ENCODE measurements at places on chromosomes 11 and 22.

DNA sequence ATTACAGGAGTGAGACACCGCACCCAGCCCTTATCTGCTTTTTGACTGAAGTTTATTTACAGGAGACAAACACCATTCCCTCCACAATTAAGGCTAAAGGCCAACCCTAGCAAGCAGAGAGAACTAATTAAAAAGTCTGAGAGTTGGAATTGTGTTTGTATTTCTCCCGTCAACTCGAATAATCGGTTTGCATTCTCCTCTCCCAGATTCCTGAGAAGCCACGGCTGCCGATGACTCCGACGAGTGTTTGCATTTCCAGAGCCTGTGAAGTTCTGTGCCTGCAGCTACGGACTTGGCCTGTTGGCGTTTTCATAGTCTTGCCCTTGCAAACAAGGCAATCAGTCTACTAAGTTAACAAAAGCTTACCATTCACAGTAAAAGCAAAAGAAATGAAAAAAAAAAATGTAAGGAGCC is 73.2 kb upstream of the NUP50 start:
- no peak for DNase-seq

DNA sequence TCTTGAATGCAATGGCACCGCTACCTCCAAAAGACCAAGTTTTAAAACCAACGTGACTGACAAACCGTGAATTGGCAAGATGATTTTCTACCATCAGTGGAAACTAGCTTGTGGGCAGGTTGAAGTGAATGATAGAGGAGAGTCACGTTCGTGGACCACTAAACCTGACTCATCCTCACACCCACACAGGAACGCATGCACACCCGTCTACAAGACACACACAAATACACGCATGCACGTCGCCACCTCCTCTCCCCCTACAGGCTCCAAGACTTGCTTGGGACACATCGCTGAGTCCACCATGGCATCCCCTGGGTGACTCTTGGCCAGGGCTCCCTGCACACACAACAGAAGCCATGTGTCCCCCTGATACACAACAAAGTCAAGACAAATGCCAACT is 14.4 kb downstream of the TMPRSS6 start:
- no peak for DNase-seq

- DNase-seq, result no peak
These were observed 11.8 kb upstream of the MAPK11 start for GRCh38 chr22:50281957-50282356.

- DNase-seq, result no peak
These were observed 52.4 kb downstream of the MIAT start for GRCh38 chr22:26709617-26710390.

DNA sequence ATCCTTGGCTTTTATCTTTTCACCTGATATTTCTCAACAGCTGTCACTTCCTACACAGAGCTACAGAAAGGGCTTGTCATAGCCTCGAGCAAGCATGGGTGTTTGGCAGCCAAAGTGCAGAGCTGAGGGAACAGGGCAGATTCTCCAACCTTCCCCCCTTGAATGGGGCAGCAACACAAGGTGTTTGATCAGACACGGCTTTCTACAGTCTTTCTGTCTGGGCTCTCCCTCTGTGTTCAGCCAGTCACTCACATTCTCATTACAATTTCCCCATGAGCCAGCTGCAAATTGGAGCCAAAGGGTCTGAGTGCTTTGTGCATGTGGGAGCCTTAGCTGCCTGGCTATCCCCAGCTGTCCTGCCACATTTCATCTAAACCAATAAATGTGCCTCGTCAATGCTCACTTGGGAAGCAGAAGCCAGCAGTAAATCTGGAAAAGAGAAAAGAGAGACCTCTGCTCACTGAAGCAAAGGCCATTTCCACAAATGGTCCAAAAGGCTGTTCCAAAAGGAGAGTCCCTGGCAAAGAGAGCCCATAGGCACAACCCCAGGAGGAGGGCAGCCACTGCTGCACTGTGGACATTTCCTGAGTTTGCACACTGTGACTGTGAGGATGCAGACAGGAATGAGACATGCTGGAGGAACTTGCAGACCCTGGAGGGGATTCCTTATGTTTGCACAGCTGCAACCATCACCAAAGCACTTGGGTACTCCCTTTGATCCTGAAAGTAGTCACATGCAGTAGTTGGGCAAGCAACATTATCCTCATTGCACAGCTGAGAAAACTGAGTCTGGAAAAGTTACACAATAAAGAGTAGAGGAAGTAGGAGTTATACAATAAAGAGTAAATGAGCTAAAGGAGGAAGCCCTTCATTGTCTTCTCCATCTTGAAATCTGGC is 186.8 kb downstream of the FAM181B start:
- no peak for DNase-seq

GRCh38 chr11:115363426-115363825 is 140.8 kb downstream of the CADM1 start:
- no peak for DNase-seq

- DNase-seq, result no peak
These were observed 7.5 kb downstream of the GNAZ start for GRCh38 chr22:23077627-23078461.

DNA sequence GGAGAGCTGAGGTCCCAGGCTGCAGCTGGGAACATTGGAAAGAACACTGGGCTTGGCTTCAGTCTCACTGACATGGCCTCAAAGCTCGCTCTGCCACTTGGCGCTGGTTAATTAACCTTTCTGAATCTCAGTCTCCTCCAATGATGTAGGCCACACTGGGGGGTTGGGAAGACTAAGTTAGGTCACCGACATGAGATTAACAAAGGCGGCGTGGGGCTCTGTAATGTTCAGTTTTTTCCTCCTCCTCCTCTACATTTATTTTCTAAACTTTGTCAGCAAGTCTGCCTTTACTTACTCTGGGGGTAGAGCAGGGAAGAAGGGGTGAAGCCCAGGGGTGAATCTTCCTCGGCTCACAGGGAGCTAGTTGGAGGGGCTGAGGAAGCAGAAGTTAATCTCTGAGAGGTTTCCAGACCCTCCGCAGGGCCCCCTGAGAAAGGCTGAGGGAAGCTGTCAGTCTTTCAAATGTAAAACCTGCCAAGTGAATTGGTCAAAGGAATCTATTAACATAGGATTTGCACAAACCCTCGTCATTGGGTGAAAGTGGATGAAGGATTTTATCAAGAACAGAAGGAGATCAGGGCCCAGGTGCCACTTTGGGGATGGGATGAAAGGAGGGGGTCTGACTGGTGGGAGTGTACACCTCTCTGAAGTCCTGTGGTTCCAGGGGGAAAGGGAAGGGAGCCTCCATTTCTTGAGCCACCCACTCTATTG is 32.1 kb upstream of the TENM4 start:
- DNase-seq, result no peak

- no peak for DNase-seq
These were observed 23.2 kb downstream of the P2RY2 start for GRCh38 chr11:73241300-73241699.

GRCh38 chr22:32348031-32348611 is 9.5 kb upstream of the RFPL3 start:
- DNase-seq, result no peak

DNA sequence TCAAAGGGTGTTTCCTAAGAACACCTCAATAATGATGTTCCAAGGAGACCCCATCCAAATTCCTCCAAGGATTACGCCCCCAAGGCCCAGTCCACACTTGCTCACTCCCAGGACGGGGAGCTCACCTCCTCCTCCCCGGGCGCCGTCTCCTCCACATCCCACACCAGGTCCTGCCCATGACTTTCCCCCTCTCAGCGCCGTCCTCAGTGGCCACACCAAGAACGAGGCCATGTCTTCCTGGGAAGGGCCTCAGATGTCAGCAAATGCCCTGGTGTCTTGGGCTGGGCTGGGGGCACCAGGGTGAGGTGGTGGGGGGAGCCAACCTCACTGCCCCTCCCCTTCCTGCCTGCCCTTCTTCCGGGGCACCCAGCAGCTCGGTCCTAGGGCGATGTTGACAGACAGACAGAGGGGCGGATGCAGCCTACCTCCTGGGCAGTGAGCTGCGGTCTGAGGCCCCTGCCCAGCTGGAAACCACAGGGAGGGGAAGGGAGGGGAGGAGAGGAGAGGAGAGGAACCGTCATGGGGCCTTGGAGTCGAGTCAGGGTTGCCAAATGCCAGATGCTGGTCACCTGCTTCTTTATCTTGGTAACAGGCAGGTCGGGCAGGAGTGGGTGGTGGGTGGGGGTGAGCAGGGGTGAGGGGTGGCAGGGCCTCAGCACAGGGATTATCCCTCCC is at the start of the genes C11orf21 and TSPAN32:
TSS of gene C11orf21 (minus strand) at position 288 of the 675 bp plus-strand sequence. CDS start at position 178, 110 bp downstream.
TSS of gene TSPAN32 (plus strand) at position 383 of the 675 bp plus-strand sequence. CDS start at position 520, 137 bp downstream.
- no peak for DNase-seq

DNA sequence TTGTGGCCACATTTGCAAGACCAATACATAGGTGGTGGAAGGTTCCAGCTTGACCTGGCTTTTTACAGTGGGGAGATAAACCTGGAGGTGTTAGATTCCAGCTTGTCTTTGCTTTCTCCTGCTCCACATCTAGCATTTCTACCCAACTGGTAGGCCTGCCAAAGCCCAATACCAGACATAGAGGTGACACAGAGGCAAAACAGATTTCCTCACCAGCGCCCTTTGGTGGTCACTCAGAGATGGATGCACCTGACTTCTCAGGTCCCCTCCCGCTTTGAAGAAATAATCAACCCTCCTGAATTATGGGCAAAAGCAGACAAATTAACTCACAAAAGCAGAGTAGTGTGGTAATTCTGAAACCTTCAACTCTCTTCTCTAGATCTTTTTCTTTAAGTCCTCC is 1356.2 kb downstream of the FAM181B start:
- DNase-seq, result no peak

DNA sequence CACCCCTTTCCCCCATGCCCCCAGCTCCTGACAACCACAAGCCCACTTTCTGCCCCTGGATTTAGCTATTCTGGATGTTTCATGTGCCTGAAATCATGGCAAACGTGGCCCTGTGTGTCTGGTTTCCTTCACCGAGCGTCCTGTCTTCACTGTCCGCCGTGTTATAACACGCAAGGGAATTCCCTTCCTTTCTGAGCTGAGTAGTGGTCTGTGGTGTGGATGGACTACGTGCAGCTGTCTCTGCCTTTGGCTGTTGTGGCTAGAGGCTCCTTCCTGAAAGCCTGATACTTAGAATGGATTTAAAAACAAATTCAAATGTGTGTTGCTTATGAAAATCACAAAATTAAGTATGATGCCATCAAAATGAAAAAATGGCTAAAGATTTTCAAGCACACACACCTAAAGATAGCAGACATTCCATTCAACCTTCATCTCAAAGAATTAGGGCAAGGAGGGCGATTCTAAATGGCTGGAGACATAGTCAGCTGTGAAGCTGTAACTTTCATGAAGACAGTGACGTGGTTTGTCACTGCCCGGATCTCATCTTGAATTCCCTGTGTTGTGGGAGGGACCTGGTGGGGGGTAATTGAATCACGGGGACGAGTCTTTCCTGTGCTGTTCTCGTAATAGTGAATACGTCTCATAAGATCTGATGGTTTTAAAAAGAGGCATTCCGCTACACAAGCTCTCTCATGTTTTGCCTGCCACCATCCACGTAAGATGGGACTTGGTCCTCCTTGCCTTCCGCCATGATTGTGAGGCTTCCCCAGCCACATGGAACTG is 30.5 kb downstream of the KCNQ1 start:
- DNase-seq, result no peak

GRCh38 chr11:86292912-86293616 is 9.0 kb upstream of the HIKESHI start:
- no peak for DNase-seq

DNA sequence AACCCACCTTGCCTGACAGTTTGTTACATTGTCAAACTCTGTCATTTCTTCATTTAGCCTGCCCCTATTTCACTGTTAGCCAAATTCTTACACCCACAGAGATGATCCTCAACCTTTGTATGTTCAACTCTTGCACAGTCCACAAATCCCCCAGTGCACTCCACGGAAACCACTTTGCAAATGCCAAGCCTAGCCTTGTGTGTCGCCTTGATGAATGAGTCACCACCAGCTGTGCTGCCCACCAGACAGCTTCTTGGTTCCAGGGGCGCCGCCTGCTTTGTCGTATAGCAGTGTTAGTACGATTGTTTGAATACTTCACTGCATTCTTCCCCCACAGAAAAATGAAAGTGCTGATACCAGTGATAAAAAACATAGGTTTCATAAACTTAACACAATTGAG is 686.3 kb downstream of the NTM start:
- no peak for DNase-seq

- no peak for DNase-seq
These were observed 26.1 kb upstream of the EED start for GRCh38 chr11:86218125-86219084.

- no peak for DNase-seq
These were observed 13.0 kb downstream of the INTS4 start for GRCh38 chr11:77981346-77981947.

DNA sequence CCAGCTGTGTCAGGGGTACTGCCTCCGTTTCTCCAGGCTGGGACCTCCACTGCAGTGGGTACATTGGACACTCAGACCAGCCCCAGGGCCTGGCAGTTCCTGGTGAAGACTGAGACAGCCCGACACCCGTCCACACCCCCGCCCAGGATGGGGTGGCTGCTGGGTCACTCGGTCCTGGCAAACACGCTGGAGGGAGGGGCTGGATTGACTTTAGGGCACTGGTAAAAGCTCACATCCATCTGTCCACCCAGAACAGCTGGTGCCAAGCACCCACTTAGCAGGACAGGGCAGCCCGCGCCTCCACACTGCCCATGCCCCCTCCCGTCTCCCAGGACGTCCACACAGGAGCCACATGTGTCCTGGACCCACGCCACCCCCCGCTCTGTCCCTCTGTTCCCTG is 10.7 kb upstream of the TBX1 start:
- DNase-seq, result no peak

DNA sequence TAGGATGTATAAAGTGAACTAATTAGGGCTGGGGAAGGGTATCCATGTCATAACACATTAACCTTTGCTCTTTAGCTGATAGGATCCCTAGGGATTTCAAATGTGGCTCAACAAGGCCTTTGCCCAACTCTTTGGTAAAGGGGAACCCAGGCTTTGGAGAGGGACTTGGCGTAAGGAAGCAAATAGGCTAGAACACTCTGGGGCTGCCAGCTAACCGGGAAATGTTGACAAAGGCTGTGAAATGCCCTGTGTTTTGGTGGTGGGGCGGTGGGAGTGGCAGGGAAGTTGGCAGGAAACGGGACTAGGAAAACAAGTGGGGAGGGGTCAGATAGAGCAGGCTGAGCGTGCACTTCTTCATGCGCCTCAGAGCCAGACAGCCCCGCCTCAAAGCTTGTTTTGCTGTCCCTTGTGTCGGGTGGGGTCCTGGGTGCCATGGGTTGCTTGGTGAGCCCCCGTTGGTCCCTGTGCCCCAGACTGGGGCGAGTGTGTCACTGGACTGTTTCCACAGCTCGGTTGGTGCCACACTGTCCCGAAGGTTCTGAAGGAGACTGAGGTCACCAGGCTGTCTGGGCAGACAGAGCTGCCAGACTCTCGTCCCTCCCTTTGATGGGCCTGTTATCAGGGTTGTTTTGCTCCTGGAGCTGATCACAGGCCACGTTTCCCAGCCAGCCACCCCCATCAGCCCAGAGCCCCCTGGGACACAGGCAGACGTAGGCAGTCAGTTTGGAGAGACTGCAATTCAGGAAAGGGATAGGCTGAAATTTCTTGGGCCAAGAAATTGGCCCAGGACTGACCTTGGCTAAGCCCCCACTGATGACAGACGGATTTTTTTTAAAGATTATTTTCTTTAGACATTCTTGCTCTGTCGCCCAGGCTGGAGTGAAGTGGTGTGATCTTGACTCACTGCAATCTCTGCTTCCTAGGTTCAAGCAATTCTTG is 19.6 kb downstream of the KCTD21 start:
- no peak for DNase-seq

GRCh38 chr11:27211370-27212127 is 151.5 kb downstream of the CCDC34 start:
- DNase-seq, result no peak

All from cortex of kidney (tissue), 1 donor.